ENCODE measurements at places on chromosomes 2 and 18. TPM values are rescaled to one million over a fixed set of nuclear protein-coding genes. Genes with fewer than 3 reads are reported as not detected.
A peak's percentile ranks its signal among the peaks of the same experiment; 100 is the strongest.

Gene GCG
- polyA plus RNA-seq: not detected

Gene PSMA8
- polyA plus RNA-seq: not detected

Gene ACTR3
- 69.3 TPM for polyA plus RNA-seq

- peak; percentile 53 for DNase-seq
Observed at GRCh38 chr18:711310-711656, 1.1 kb downstream of the ENOSF1 start.

GRCh38 chr2:10428924-10429323 is 19.2 kb downstream of the ODC1 start:
- DNase-seq: no peak

DNA sequence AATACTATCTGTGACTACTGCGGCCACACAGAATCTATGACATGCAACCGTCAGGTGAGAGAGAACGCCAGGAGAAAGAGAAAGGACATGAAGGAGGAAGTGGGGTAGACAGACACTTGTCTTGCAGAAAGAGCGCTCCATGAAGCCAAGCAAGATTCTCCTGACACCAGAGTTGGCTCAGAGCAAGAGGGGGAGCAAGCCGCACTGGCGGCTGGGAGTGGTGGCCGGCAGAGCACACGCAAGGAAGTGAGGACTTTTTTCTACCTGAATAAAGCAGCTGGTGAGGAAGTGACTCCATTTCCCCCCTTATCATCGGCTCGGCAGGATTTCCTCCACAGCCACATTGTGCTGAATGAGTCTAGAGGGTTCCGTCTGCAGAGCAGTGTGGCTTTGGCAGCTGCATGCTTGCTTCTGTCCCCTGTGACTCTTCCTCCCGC is 181.6 kb downstream of the BCL2 start:
- peak; percentile 53 for DNase-seq

Gene SEC11C
- polyA plus RNA-seq: 106 TPM

- DNase-seq: no peak
Observed at GRCh38 chr2:15756011-15756550, 164.4 kb downstream of the DDX1 start.

Gene VWA3B
- not detected for polyA plus RNA-seq

- no peak for DNase-seq
Observed at GRCh38 chr2:173854840-173855239, 110.3 kb downstream of the SP3 start.

DNA sequence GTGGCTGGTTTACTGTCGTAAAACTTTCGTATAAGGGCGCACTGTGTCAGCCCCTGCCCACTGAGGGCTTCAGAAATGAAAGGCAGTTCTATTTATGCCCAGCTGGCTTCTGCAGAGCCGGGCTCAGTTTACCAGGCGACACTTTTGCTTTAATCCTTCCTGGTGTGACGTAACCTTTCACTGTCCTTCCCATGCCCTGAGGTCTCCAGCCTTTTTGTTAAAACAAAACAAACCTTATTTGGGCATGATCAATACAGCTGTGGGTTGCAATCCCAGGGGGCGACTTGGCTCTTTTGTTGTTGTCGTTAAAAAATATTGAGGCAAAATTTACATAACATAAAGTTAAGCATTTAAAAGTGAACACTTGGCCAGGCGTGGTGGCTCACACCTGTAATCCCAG is 85.3 kb downstream of the AGAP1 start:
- DNase-seq: no peak

Gene MYO1B
- polyA plus RNA-seq: 24.5 TPM

DNA sequence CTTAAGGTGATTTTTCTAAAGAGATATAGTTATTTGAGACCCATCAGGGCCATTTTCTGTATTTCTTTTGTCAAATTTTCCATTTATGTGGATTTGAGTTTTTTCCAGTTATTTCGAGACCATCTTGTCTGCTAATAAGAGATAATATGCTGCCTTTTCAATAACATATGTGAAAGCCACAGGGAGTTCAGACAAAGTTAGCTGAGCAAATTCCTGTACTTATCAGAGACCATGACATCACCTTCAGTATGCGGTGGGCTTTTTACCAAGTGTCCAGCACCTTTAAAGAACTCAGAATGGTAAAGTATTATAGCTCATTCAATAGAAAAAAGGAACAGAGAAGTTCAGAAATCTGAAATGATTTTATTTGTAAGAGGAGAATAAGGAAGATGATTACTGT is 11.7 kb downstream of the MAPK4 start:
- DNase-seq: no peak

DNA sequence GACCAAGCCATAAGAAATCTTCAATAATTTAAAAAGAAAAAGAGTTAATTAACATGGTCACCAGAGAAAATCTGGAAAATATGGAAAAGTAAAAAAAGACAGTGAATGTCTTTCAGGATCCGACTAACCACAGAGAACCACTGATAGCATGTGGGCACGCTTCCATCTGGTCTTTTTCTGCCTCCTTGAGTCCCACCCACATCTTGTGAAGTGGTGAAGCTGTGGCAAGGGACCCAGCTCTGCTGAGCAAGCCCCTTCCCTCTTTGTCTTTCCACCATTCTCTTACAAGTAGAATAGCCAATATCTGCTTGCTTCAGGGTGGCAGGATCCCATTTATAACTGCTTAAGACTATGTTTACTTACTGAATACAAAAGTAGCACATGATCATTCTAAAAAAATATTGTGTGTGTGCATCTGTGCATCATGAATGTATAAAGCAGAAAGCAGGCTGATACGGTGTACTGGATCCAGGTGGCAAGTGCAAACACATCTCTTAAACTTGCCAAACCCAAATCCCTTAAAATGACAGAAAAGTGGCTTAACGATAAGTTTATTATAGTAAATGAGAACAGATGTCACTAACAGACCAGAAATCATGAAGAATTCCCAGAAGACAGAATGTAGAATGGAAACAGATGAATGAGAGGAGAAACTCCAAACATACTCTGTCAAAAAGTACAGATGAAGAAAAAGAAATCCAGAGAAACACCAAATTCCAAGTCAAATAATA is 52.3 kb downstream of the FOXI3 start:
- no peak for DNase-seq

DNA sequence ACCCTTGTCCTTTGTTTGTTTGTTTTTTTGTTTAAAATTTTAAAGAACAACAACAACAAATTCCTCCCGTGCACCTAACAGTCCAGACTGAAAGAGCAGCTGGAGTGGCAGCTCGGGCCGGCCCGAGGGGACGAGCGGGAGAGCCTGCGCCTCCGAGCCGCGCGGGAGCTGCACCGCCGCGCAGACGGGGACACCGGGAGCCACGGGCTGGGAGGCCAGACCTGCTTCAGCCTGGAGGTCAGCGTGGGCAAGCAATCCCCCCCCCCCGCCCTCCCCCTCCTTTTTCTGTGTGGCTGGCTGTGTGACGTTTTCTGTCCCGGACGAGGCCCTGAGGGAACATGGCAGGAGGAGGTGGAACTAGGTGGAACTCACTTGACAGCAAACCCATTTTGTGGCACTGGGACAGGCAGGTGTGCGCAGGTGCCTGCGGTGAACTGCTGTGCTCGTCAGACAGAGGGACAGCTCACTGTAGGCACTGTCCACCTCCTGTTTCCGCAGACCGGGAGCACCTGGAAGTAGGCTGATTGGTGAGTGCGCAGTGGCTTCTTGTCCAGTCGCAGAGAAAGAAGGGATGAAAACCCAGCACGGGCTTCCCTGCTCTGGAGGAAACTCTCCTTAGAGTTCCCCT is 80.6 kb downstream of the MTCL1 start:
- no peak for DNase-seq

DNA sequence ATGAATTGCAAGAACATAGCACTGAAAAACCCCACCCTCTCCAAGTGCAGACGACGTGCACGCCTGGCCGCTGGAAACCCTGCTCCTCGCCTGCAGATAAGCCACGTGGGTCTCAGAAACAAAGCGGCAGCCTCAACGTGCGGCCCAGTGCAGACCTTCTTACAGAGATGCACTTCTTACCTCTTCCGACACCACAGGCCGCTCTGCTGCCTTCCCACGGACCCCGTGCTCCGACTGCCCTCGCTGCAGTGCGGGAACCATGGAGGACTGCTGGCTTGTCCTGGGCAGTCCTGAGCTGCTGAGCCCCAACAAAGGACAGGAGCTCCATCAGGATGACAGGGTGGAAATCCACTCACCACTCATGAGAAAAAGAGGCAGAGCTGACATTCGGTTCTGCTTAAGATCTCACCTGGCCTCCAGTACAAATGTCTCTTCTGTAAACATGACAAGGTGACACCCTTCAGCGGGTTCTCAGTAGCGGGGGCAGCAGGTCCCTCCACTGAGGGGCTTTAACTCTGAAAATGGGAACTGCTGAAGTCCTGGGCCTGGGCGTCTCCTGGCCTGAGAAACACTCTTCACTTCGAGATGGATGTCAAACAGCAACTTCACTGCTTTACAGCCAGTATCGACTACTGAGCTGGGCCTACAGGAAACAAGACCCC is 6.2 kb downstream of the COPS9 start:
- DNase-seq: no peak

- no peak for DNase-seq
Observed at GRCh38 chr2:233766416-233766815, 6.3 kb downstream of the UGT1A1 start.

DNA sequence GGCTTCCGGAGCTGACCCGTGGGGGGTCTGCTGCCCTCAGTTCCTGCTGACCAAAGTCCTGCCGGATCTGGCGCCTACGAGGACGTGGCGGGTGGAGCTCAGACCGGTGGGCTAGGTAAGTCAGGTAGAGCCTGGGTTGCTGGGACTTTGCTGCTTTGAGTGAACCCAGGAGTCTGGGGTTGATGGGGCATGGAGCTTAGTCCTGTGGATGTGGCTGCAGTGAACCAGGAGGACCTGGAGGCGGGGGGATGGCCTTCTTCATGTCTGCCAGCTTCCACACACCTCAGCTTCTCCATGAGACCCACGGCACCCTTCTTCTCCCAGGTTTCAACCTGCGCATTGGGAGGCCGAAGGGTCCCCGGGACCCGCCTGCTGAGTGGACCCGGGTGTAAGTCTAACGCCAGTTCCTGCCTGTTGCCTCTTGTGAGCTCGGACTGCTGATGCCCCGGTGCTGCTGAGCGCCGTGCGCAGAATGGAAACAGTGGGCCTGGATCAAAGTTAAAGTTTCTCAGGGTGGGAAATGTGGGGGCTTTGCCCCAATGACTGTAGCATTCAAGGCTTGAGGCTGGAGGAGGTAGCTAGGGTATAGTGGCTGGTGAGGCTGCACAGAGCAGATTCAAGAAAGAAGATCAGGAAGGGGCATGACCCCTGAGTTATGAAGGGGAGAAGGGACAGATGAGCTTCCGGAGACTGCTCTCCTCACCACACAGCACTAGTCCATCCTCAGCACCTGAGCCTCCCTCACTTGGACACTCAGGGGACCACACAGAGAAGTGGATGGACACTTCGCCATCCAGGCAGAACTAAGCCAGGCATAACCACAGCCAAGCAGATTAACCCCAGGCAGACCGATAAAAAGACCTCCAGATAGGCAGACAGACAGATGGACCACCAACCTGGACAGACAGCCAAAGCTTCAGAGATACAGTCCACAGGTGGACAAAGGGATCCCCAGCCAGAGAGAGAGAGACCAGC is 17.3 kb downstream of the PTPN18 start:
- no peak for DNase-seq

Gene DLGAP1
- 1.2 TPM for polyA plus RNA-seq

GRCh38 chr2:157989227-157989626 is 112.4 kb upstream of the UPP2 start:
- DNase-seq: peak; percentile 24
